ENCODE measurements at places on chromosomes 4 and X. TPM values are rescaled to one million over a fixed set of nuclear protein-coding genes. Genes with fewer than 3 reads are reported as not detected.

The USP17L22 gene
- not detected for total RNA-seq

The RGN gene
- total RNA-seq, result 0.67 TPM

The SLC39A8 gene
- 121 TPM for total RNA-seq

The DCAF12L2 gene
- not detected for total RNA-seq

The GNRHR gene
- not detected for total RNA-seq

The DDX53 gene
- not detected for total RNA-seq

The ART3 gene
- total RNA-seq, result 1.1 TPM

The RASL11B gene
- total RNA-seq, result 0.60 TPM

The IQSEC2 gene
- 28.0 TPM for total RNA-seq

The GRIA2 gene
- total RNA-seq, result 0.36 TPM

The PDGFC gene
- 27.9 TPM for total RNA-seq

The TDO2 gene
- 0.70 TPM for total RNA-seq

The PFKFB1 gene
- 0.29 TPM for total RNA-seq

The SGMS2 gene
- total RNA-seq, result 37.5 TPM

The GPR82 gene
- 0.57 TPM for total RNA-seq

The CT83 gene
- total RNA-seq, result not detected

The RNF150 gene
- 2.5 TPM for total RNA-seq

The LDOC1 gene
- total RNA-seq, result 12.3 TPM

The RPA4 gene
- total RNA-seq, result 2.3 TPM

The PARM1 gene
- 120 TPM for total RNA-seq

The VSIG4 gene
- 80.5 TPM for total RNA-seq

The ATP1B4 gene
- total RNA-seq, result not detected

The UCP1 gene
- not detected for total RNA-seq

The NUP54 gene
- total RNA-seq, result 32.1 TPM

The VCX3B gene
- total RNA-seq, result not detected

The F8A3 gene
- 6.0 TPM for total RNA-seq

The PDCL2 gene
- total RNA-seq, result not detected

The ADH1C gene
- 502 TPM for total RNA-seq

The STK26 gene
- 18.8 TPM for total RNA-seq

The TBX22 gene
- not detected for total RNA-seq

The MAGEB2 gene
- total RNA-seq, result not detected

The GAGE12J gene
- not detected for total RNA-seq

The RNF175 gene
- not detected for total RNA-seq

The CC2D2A gene
- 39.1 TPM for total RNA-seq

The XAGE3 gene
- not detected for total RNA-seq

The ZMAT1 gene
- 3.6 TPM for total RNA-seq

The CT45A5 gene
- not detected for total RNA-seq

The TLR2 gene
- total RNA-seq, result 2.0 TPM

The C1GALT1C1 gene
- total RNA-seq, result 20.8 TPM

The MFAP3L gene
- 2.5 TPM for total RNA-seq

The RHOXF1 gene
- not detected for total RNA-seq

The PAGE1 gene
- not detected for total RNA-seq

The WDR13 gene
- 124 TPM for total RNA-seq

The QRFPR gene
- not detected for total RNA-seq

The F8A2 gene
- total RNA-seq, result not detected

The CENPVL1 gene
- total RNA-seq, result not detected

The BEND4 gene
- total RNA-seq, result 0.51 TPM

All from mucosa of descending colon (tissue), 3 donors.